Activated CD4-positive, alpha-beta T cell treated with anti-CD3 and anti-CD28 coated beads, Interleukin-2, amount 50 U/mL, for 1 hour (primary cell): ENCODE measurements at places on chromosomes 1 and 21.

GRCh38 chr1:54499097-54499359 lies 49.0 kb upstream of the ACOT11 start:
- no peak for DNase-seq

- DNase-seq, result no peak
These were observed 18.7 kb upstream of the RAP1A start for GRCh38 chr1:111600886-111601386.

DNA sequence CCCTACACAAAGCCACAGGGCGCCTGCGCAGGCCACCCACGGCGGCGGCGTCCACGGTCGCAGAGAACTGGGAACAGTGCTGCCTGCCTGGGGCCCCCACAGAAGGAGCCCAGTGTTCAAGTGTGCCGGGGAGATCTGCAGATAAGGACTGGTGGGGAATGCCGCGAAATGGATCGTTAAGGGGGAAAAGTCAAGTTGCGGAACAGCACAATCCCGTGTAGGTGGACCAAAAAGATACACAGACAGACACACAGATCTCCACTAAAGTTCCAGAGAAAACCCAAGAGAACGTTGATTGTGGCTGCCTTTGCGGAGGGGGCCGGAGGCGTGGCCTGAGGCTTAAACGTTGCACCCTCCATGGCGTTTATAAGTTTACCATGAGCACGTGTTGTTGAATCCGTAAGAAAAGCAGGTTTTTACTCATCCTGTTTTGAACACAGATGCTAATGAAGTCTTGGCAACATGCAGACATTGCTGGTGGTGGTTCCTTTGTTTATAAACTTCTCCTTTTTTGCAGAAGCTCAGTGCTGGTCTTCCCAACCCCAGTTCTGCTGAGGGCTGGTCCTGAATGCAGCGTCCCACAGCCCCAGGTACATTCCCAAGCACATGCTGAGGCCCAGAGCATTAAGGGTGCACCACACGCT lies 4.1 kb downstream of the SPATC1L start:
- no peak for DNase-seq

DNA sequence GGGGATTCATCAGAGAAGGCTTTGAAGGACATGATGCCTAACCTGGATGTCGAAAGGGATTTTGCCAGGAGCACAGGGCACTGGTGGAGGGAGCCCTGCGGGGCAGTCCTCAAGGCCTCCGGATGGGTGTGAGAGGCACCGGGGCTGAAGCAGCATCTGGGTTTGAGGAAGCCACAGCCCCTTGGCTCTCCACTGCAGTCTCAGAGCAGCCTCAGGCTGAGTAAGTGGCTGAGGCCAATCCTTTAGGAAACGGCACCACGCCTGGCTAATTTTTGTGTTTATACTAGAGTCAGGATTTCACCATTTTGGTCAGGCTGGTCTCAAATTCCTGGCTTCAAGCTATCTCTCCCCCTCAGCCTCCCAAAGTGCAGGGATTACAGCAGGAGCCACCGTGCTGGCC lies 12.0 kb downstream of the ERVH48-1 start:
- DNase-seq, result no peak

GRCh38 chr1:76705560-76705959 lies 161.7 kb upstream of the ST6GALNAC5 start:
- DNase-seq, result no peak

GRCh38 chr1:212611000-212611948 lies 2.7 kb downstream of the ATF3 start:
- DNase-seq, result no peak

GRCh38 chr1:207873055-207873890 lies 37.7 kb downstream of the CD34 start:
- DNase-seq, result no peak

GRCh38 chr1:213989002-213989855 lies 1.5 kb downstream of the PROX1 start:
- DNase-seq, result no peak

DNA sequence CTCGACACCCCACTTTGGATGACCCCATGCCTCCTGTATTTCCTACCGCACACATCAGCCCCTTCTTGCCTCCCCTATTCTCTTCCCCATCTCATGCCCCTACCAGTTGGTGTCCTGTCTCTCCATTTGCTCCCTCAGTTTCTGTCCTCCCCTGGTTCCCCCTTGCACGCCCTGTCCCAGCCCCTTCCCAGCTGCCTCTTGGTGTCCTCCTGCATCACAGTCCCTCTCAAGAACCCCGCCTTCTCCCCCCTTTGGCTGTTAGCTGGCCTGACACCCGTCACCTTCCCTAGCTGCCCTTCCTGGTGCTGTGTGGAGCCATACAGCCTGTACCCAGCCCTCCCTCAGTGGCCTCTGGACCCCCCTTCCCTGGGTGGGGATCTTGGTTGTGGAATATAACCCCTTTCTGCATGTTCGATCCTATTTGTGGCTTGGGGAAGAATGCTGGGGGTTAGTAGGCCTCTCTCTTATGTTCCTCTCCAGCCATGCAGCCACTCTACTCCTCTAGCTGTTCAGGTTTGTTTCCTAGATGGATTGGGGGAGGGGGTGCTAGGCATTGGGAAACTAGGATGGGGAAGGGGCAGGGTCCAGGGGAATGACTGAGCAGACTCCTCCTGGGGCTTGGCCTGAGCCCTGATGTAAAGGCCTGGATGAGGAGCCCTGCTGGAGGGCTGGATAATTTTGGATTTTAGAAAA lies 41.4 kb upstream of the NFASC start:
- DNase-seq, result no peak

GRCh38 chr1:221939607-221940006 lies 197.7 kb upstream of the DUSP10 start:
- DNase-seq, result no peak

DNA sequence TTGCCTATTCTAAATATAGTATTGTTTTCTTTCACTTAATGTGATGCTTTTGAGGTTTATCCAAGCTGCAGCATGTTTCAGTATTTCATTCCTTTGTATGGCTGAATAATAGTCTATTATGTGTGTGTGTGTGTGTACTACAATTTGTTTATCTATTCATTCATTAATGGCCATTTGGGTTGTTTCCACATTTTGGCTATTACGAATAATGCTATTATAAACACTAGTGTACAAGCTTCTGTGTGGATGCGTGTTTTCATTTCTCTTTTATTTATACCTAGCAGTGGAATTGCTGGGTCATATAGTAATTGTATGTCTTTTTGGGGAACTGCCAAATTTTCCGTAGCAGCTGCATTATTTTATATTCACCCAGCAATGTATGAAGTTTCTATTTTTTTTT lies 15.0 kb upstream of the THEM5 start:
- no peak for DNase-seq

DNA sequence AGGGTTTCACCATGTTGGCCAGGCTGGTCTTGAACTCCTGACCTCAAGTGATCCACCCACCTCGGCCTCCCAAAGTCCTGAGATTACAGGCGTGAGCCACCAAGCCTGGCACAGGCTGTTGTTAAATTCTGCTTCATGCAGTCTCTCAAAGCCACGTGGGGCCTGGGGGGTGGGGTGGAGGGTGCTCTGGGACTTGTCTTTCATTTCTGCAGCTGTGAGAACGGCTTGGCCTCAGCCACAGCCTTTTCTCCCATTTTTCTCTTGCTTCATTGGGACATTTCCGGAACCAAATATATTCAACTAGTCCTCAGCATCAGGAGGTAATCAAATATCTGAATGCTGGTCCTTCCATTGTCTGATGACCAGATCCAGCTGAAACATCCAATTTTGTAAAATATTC lies 27.6 kb upstream of the KCNE2 start:
- DNase-seq, result no peak

DNA sequence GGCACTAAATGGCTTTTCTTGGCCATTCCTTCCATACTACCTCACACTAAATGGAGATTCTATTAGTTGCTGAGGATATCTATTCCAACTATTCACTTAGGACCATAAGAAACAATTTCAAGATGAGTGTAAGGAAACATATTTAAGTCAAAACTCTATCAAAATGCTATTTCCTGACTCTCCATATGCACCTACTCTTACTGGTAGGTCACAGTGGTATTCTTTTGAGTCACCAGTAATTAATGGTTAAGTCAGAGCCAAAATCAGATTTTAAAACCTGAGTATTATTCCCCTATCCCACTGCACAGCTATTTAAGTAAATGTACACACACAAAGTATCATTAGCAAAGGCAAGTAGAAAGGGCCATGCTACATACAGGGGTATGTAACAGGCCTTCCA lies 50.3 kb downstream of the ARID4B start:
- no peak for DNase-seq

DNA sequence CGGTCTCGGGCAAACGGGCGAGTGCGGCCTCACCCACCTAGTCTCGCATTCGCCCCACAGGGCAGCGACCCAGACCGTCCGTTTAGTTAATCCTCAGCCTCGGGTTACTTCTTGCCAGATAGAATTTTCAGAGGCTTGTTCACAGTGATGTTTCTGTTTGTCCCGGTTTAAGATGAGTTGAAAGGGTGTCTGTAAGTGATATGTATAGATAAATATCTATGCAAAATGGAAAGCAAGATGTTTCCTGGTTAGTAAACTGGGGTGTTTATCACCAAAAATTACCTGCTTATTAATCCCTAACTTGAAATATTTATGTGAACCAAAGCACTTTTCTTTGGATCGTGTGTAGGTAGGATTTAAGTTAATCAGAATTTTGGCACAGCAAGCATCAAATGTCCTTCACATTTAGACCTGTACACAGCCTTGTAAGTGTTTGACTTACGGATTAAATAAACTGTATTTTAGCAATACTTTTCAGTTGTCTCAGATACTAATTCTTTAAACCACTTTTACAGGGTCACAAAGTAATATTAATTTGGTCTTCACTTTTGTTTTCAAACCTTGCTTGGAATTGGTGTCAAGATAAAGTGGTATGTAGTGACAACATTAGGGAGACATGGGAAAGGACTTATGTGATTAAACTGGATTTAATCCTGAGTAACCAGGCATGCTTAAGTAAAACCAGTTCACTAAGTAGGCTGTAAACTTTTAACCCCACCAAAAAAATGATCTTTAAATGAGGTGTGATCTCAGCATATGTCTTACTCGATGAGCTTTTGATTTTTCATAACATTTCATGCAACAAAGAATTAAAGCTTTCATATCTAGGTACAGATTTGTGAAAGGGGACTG lies 914 bp downstream of the ZNF326 start:
- no peak for DNase-seq

GRCh38 chr1:177464686-177465085 lies 293.9 kb downstream of the BRINP2 start:
- DNase-seq, result no peak

GRCh38 chr1:20207546-20207945 lies 21.2 kb upstream of the PLA2G2C start:
- no peak for DNase-seq

GRCh38 chr1:235852887-235853286 lies 13.8 kb downstream of the LYST start:
- DNase-seq, result no peak

GRCh38 chr1:2273401-2274090 lies 45.4 kb downstream of the SKI start:
- DNase-seq, result no peak

- DNase-seq, result no peak
These were observed 90.5 kb downstream of the LAMC2 start for GRCh38 chr1:183276386-183277080.

GRCh38 chr1:194369060-194369459 lies 1182.6 kb upstream of the B3GALT2 start:
- no peak for DNase-seq

DNA sequence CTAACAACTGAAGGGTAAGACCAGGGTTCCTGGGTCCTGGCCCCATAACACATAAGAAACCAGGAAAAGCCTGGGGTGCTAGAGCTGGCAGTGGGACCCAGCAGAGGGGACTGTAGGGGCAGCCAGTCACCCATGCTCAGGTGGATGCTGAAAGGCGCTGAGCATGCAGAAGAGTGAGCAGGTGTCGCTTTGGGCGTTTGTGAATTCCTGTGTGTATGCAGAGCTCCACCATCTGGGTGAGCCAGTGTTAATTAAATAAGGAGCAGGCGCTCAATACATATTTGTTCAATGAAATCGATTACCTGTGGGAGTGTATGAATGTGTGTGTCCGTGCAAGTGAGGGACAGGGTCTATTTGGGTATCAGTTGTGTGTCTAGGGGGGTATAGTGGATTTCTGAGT lies 499 bp downstream of the C1QA start:
- no peak for DNase-seq

GRCh38 chr1:68197891-68198290 lies 34.4 kb downstream of the WLS start:
- DNase-seq, result no peak

- no peak for DNase-seq
These were observed 5.9 kb upstream of the DSTYK start for GRCh38 chr1:205217418-205217817.

GRCh38 chr21:44049606-44050005 lies 37.5 kb downstream of the TRAPPC10 start:
- DNase-seq, result no peak

GRCh38 chr1:212967801-212968200 lies 17.5 kb downstream of the VASH2 start:
- DNase-seq, result no peak

- DNase-seq, result no peak
These were observed 9.8 kb downstream of the TMEM35B start for GRCh38 chr1:34975338-34975737.

DNA sequence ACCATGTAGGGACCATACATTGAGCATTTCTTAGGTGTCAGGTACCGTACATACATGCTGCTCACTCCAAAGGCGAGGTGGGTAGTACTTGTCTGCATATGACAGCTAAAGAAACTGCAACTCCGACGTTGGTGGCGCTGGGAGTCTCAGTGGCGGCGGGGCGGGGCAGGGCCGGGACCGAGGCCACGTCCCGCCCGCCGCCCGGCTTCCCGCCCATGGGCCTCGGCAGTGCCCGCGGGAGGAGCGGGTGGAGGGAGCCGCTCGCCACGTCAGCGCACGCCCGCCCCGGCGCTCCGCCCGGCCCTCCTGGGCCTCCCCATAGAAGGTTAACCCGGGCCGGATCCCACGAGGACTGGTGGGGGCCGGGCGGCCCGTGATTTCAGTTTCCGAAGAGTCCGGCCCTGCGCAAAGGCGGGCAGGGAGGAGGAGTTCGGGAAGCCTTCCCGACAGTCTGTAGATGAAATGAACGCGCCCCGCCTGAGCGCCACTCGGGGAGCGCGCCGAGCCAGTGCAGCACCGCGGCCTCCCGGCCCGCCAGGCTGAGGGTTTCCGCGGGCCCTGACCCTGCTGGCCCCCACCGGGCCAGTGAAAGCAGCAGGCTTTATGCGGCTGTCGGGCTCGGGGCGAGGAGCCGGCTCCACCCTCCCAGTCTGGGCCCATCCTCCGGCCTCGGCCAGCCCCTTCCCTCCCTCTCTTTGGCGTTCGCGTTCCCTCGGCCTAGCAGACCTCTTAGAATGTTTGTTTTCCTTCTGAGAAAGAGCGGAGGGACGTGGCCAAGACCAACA lies 119.9 kb upstream of the JUN start:
- DNase-seq, result peak; percentile 62
